Anterior cingulate cortex (tissue), 58 donors: ENCODE measurements at places on chromosomes 7 and 10.

- DNase-seq: no peak
Observed at GRCh38 chr10:86402283-86402941, 35.8 kb upstream of the GRID1 start.

DNA sequence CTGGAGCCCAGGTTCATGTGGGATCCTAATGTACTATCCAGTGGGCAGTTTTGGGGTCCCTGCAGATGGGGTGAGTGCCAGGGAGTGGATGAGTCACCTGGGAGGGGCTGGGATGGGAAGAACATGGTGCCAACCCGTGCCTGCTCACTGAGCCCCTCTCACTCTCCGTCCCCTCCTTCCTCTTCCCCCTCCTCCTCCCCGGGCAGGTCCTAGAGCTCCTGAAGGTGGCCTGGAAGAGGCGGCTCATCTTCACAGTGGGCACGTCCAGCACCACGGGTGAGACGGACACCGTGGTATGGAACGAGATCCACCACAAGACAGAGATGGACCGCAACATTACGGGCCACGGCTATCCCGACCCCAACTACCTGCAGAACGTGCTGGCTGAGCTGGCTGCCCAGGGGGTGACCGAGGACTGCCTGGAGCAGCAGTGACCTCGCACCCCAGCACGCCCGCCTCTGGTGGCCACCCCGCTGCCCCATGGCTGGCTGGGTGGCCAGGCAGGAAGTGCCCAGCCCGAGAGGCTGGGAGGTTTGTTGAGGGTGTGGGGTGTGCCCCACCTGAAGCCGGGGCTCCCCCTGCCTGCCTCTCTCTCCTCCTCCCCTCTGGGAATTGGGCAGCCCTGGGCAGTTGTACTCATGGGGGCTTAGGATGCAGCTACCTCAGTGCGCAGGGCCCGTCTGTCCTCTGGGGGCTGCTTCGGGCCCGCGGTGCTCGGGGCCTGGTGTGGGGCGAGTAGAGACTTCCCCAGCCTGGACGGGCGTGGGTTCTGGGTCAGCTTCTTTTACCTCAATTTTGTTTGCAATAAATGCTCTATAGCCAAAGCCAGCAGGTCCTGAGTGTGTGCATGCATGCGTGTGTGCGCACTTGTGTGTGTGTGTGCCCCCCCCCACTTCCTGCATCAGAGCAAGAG lies 4.9 kb upstream of the UPK3B start:
- DNase-seq: no peak

- DNase-seq: no peak
Observed at GRCh38 chr7:40828686-40829600, 694.1 kb downstream of the SUGCT start.

- DNase-seq: no peak
Observed at GRCh38 chr7:132412435-132412834, 163.8 kb downstream of the PLXNA4 start.

- DNase-seq: no peak
Observed at GRCh38 chr7:142557971-142558582, 191.2 kb upstream of the PRSS1 start.

DNA sequence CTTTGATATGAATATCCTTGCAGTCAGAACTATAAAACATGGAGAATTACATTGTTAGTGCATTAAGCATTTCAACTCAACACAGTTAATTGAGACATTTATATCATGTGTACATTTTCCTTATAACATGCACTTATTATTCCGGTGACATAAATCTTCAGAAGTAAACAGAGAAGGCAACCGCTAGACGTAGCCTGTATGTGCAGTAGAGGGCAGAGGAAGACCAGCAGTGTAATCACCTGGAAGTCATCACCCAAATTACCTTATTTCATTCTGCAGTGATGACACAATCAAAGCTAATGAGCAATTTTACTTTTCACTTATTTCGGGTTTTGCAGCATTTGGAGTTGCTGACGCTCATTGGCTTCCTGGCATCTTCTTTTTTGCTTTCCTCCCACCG lies 394.6 kb downstream of the SDK1 start:
- no peak for DNase-seq

GRCh38 chr10:11011984-11012383 lies 5.7 kb upstream of the CELF2 start:
- DNase-seq: no peak

DNA sequence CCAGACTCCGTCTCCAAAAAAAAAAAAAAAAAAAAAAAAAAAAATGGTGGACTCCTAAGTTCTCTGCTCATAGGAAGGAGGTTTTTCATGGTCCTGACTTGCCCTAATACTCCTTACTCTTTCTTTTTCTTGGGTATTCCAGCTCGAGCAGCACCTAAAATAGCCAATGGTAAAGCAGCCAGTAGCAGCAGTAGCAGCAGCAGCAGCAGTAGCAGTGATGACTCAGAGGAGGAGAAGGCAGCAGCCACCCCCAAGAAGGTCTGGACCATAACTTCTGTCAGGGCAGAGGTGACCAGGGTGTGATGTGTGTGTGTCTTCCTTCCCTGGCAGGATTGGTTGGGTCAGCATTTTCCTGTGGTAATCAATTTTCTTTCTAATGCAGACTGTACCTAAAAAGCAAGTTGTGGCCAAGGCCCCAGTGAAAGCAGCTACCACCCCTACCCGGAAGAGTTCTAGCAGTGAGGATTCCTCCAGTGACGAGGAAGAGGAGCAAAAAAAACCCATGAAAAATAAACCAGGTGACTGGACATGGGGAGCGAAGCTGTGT lies 6.9 kb downstream of the NOLC1 start:
- DNase-seq: no peak
